SK-N-DZ (cell line): ENCODE measurements at places on chromosomes 6 and 20.

- no peak for DNase-seq
These were observed 125.9 kb downstream of the KIF6 start for GRCh38 chr6:39599341-39599740.

DNA sequence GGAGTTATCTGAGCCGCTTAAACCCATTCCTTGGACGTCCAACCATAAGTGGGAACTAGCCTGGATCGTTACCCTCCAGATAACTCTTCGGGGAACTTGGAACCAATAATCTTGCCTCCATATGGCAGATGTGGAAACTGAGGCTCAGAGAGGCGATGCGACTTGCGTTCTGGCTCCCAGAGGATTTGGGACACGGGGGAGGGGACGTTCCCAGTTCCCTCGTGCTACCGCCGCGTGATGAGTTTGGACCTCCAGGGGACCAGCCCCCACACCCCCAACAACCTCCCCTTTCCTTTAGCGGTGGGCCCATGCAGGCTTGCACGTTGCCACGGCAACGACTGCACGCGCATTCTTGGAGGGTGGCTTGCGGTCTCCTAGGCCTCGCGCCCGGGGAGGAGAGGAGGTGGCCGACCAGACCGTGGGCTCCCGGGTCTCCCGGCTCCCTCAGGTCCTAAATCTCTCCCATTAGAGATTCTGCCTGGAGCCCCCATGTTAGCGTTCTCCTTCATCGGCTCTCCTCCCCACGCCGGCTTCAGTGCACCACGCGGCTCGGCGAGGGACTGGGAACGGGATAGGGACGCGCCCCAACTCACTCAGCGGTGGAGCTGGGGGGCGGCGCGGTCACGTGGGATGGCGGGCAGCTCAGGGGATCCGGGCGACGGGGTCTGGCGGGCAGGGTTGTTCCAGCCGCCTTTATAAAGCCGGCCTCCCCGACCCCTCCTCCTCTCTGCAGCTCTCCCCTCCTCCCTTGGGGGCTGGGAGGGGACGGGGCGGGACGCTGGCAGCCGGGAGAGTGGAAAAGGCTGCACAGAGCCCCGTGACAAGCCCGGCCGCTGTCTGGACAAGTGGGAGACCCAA lies at the start of gene PLTP:
Gene PLTP, minus strand, starts transcription at position 670 of the 858 bp plus-strand sequence. CDS start 703 bp downstream, outside the sequence.
- peak; percentile 85 for DNase-seq

DNA sequence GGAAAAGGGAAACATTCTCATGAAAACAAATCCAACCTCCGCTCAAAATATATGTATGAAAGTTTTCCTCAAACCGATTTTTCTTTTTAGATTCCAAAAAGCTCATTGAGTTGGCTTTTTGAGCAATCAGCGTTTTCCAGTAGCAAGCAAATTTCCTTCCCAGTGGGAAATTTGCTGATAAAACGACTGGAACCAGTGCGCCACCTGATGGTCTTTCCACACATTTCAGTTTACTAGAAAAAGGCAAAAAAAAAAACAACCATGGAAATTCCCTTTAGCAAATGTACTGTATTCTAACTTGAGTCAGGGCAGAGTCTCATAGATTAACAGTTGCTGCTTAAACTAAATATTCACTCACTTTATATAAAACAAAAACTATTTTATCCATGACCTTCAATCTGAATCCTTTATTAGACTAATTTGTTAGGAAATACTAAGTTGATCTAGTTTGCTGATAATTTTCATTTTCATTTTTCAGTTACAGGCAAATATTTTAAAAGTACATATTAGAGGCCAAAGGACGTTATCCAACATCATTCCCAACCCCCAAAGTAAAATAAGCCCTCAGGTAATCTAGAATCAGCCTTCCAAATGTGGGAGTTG lies 271.5 kb downstream of the FOXA2 start:
- DNase-seq = peak; percentile 11

DNA sequence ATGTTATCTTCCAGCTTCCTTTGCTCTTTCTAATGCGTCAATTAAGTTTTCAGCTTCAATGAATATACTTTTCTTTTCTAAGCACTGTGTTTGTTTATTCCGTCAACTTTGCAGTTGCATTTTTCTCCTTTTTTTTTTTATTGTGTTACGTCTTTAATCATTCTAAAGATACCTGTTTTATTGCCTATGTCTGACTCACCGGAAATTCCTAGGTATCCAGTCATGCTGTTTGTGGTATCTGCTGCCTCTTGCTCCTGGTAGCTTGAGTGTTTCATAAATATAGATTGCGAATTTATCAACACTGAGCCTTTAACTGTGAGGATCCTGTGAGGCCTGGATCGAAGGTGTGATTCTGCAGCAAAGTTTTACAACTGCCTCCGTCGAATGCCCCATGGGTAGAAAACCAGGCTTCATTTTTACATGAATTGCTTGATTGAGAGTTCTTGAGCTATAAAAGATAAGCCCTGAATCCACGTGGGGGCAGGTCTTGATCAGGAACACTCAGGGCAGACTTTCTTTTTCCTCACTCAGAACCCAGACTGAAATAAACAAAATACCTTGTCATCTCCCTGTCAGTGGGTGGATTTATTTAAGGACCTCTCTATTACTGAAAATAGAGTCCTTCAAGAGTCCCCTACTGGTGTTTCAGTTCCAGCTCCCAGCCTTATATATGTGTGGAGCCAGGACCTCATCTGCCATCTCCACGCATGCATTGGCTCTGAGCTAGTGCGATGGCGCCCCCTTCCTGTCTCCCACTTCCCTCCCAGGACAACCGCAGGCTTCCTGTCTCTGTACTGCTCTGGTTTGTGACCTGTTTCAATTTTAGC lies 60.1 kb upstream of the LRRC1 start:
- no peak for DNase-seq

DNA sequence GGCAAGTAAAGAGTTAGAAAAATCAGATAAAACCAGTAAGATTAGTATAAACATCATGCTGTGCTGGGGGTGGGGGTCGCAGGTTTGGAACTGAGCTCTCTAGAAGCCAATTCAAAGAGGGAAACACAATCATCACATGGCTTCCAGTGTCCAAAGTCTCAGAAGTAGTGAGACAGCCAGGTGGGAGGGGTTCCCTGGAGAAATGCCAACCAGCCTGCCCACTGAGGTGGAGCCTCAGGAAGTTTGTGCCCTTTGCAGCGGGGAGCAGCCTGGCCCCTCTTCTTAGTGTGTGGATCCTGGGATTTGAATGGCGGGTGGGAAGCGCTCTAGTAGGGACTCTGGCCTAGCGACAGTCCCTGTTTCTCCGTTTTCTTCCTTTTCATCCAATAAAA lies 21.4 kb downstream of the C6orf15 start:
- DNase-seq = no peak

DNA sequence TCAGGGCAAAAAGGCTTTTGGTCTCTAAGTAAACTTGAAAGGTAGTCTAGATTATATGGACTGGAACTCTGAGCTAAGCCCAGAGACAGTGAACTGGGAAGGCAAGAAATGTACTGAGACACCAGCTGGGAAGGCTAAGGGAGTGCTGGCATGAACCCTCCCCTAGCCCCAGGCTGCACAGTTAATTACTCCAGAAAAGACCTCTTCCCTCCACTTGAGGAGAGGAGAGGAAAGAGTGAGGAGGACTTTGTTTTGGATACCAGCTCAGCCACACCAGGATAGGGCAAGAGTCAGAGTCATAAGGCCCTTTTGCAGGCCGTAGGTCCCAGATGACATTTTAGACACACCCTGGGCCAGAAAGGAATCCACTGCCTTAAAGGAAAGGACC lies 84.1 kb upstream of the GJE1 start:
- DNase-seq = no peak

DNA sequence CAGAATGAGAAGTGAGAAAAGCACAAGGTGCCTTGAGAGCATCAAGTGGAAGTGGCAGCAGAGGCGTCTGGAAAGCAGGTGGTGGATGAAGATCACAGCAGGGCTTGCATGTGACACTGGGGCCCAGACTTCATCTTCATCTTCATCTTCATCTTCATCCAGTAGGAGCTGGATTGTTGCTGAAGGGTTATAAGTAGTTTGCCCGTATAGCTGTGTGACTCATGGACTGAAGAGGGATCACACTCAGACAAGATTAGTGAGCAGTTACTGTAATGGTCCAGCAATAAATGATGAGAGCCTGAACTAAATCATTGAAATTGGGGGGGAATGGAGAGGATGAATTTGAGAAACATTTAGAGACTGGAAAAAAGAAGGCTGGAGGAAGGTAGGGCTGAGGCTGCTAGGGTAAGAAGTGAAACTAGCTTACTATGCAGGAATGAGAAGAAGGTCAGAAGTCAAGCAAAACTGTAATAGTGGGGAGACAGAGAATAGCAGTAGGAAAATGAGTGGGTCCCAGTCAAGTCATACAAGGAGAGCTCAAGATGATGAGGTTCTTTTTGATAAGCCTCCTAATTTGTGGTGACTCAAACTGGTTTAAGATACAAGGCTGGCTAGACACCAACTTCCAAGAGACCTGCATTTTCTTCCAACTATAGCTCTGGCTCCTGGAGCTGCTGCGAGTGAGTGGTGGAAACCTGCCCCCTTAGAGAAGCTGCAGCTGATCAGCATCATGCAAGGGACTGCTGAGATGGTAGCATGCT lies 92.3 kb upstream of the BEND6 start:
- DNase-seq = no peak

GRCh38 chr6:124147621-124148020 lies 344.0 kb downstream of the NKAIN2 start:
- DNase-seq = no peak

DNA sequence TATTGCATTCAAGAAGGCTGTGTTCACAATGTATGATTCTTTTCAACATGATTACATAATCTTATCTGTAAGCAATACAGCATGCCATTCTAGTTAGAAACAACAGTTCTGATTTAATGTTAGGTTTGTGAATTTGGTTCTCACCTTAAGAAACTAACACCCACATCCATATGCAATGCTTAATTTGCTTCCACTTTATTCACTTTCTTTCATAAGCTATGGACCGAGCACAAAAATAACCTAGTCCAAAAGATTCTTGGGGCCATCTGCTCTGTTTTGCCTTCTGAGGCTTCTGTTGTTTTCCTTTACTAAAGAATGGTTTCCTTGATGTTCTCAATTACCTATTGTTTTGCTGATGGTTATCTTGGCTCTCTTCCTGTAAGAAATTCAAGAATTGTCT lies 258.2 kb downstream of the EYS start:
- peak; percentile 9 for DNase-seq

- no peak for DNase-seq
These were observed 17.4 kb downstream of the MDFI start for GRCh38 chr6:41655646-41656001.

DNA sequence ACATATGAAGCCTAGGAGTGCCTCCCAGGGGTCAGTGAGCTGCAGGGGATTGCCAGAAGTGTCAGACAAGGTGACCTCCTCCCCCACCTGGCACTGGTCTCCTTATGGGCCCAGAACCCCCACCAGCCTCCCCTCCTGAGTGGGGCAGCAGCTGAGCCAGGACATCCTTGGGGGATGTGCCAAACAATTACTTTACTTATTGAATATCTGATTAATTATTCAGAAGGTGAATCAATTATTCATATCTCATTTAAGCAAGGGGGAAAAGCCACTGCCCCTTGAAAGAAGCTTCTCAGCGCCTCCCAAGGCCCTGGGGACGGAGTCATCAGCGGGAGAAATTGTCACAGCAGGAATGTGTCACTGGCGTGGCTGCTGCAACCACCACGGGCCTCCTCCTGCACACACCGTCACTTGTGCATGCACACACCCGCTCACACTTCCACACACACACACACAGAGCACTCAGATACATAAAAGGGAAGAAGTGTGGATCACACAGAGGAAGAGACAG lies 123.4 kb upstream of the MAFB start:
- no peak for DNase-seq

DNA sequence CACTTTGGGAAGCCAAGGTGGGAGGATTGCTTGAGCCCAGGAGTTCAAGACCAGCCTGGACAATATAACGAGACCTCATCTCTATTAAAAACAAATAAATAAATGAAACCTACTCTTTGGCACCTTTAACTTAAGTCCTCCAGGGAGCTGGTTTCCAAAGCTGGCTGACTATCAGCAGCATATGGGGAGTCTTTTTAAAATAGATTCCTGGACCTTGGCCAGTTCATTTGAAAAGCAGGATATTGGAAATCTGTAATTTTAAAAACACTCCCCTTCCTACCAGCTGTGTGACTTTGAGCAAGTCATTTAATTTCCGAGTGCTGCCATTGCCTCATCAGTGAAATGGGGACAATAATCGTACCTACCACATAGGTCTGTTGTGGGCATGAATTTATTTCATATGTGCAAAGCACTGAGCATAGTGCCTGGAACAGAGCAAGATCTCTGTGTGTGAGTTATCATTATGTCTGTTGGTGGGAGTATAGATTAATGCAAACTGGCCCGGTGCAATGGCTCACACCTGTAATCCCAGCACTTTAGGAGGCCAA lies 40.9 kb upstream of the PTPN1 start:
- DNase-seq = no peak

GRCh38 chr20:56431471-56431870 lies 19.4 kb downstream of the CASS4 start:
- no peak for DNase-seq

DNA sequence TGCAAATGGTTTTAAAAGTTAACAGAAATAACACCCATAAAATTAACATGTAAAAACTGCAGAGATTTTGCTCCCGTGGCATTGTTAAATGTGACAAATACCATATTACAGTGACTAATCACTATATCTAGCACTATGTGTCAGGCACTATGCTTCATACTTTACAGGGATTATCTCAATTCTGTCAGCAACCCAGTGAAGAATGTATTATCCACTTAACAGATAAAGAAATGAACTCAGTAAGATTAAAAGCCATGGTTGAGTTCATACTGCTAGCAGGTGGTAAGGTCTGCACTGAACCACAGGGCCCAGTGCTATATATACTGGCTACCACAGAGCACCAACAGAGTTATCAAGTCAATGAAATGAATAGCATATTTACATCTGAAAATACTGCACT lies 65.4 kb downstream of the RWDD2A start:
- DNase-seq = no peak

GRCh38 chr6:134642279-134642678 lies 307.6 kb downstream of the ALDH8A1 start:
- no peak for DNase-seq

GRCh38 chr6:138349891-138350290 lies 27.8 kb upstream of the SMIM28 start:
- DNase-seq = no peak

DNA sequence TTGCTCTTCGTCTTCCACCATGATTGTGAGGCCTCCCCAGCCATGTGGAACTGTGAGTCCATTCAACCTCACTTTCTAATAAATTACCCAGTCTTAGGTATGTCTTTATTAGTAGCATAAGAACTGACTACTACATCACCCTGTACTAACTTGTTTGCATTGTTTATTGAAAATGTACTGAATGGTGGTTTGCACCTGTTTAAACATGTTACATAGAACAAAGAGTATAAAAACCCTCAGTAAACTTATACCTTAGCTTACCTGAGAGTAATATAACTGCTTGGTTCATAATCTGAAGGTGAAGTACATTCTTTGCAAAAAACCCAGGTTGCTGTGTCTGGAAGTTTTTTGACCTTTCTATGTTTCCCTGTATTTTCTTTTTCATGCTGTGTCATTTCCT lies 777.8 kb downstream of the TBC1D32 start:
- DNase-seq = no peak

DNA sequence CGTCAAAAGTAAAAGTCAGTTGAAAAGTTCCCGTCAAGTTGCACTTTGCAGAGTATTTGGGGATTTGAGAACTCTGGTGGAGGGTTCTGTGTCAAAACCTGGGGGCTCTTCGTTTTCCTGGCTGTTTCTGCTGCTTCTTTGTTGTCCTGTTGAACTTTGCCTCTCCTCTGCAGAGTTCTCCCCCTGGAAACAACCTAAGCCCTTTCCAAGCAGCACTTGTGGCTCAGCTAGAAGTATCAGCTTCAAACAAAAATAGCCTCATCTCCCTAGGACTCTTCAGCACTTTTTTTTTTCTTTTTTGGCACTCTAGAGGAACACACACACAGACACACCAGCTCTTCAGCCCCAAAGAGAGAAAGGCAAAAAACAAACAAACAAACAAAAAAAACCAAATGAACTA lies at the start of gene TRDN:
Gene TRDN, minus strand, starts transcription at position 169 of the 400 bp plus-strand sequence. CDS start 175 bp downstream, outside the sequence.
- no peak for DNase-seq
